CD4-positive, alpha-beta T cell treated with Interleukin-6 at 100 ng/mL for 8 hours (primary cell): ENCODE measurements at places on chromosomes 3 and 15.
A peak's percentile ranks its signal among the peaks of the same experiment; 100 is the strongest.

DNA sequence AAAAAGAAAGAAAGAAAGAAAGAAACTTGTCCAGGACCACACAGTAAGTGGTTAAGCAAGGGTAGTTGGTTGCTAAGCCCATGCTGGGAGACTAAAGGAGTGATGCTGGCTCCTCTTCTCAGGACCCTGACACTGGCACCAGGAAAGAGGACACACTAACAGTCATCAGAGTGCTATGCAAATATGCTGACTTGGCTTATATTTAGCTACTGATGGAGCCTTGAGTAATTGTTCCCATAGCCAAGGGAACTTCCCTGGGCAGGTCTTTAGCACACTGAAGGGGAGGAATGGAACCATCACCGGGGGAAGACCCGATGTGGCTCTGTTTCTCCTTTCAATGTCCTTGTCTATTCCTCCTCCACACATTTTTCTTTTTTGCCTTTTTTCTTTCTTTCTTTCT is 6.2 kb downstream of the TMEM40 start:
- no peak for DNase-seq

GRCh38 chr15:88428053-88428452 is 39.1 kb downstream of the MRPL46 start:
- no peak for DNase-seq

GRCh38 chr15:86903642-86904421 is 824.2 kb downstream of the AGBL1 start:
- DNase-seq: no peak

DNA sequence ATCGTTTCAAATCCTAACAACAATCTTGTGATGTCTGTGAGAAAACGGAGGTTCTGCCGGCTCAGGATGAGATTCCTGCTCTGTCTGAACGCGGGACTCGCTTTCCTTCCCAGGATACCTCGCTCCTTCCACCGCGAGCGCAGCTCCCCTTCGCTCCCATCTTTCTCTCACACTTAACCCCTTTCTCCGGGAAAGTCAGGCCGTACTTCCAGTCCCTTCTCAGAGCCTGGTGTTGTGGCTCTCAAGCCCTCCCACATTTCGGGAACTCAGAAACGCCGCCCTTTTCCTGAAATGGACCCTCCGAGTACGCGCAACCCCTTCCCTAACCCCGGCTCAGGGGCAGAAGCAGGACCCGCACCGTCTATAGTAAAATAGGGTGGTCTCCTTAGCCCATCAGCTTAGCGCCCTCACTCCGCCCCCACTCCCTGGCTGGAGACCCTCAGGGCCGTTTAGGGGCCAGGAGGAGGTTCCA is 378 bp upstream of the FEM1B start:
- DNase-seq: no peak

DNA sequence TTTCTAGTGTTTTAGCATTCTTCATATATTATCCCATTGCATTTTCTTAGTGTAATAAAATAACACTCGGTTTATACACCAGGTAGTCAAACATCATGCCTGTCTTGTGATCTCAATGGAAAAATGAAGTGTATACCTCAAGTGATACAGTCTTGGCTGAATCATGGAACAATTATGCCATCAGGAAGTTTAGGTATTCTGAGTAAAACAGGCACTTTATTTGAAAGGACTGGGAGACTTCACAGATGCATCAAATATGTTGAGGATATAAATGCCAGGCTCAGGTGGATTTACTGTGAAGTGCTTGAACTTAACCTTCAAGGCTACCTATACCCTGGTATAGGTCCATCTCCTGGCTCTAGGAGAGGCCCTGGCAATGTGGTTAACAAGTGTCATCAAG is 8.5 kb downstream of the TGFBR2 start:
- no peak for DNase-seq

- no peak for DNase-seq
Observed at GRCh38 chr3:41247055-41248004, 48.0 kb downstream of the CTNNB1 start.

GRCh38 chr3:50635066-50635465 is 18.1 kb downstream of the MAPKAPK3 start:
- DNase-seq: no peak

- DNase-seq: no peak
Observed at GRCh38 chr3:196365736-196366135, 27.5 kb upstream of the TM4SF19 start.

DNA sequence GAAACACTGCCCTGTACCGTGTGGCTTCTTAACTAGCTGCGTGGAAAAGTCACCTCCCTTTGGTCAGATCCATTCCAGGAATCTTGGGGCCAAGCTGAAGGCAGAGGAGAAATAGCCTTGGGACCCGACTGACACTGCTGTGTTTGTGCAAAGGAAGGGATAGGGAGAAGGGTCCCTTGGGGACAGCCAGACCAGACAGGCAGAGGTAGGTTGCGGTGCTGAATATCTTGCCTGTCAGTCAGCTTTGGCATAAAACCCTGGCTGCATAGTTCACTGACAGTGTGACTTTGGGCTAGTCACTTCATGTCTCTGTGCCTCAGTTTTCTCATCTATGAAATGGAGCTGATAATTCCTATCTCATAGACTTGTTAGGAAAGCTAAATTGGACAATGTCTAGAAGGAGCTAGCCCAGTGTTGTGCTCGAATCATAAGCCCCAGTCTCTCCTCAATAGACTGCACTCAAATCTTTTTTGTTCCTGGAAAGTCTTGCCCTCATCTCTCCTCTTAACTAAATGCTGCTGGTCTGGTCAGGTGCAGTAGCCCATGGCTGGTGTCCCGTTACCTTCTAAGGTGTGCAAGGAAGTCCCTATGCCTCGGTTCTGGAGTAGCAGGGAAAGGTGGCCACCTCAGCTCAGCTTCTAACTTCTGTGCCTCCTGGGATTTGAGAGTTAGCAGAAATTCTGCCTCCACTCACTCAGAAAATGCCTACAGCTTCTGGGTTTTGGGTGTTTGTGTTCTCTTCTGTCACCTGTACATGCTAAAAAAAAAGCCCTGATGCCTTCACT is 25.8 kb downstream of the FGD5 start:
- no peak for DNase-seq

- DNase-seq: no peak
Observed at GRCh38 chr3:113212150-113212843, 940 bp downstream of the BOC start.

- DNase-seq: no peak
Observed at GRCh38 chr15:75178938-75179745, 22.5 kb upstream of the C15orf39 start.

DNA sequence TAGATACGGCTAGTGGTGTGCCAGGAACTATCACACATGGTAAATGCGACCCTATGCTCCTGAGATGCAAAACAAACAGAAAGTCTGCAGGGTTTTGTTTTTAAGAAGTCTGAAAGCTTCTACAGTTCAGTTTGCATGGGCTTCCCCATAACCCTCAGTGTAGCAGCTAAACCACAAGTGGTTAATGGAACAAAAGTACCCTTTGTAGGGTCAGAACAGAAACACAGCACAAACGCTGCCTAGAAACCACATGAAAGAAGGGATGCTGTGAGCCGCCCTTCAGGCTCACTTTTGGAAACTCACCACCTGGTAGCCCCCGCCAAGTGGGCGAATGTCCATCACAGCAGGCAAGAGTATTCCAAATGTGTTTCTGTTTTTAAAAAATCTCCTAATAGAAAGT is 46.2 kb downstream of the CTDSPL start:
- DNase-seq: no peak

GRCh38 chr3:197446700-197447056 is 109.1 kb downstream of the BDH1 start:
- DNase-seq: no peak

- DNase-seq: no peak
Observed at GRCh38 chr3:168052515-168052914, 43.2 kb downstream of the GOLIM4 start.

DNA sequence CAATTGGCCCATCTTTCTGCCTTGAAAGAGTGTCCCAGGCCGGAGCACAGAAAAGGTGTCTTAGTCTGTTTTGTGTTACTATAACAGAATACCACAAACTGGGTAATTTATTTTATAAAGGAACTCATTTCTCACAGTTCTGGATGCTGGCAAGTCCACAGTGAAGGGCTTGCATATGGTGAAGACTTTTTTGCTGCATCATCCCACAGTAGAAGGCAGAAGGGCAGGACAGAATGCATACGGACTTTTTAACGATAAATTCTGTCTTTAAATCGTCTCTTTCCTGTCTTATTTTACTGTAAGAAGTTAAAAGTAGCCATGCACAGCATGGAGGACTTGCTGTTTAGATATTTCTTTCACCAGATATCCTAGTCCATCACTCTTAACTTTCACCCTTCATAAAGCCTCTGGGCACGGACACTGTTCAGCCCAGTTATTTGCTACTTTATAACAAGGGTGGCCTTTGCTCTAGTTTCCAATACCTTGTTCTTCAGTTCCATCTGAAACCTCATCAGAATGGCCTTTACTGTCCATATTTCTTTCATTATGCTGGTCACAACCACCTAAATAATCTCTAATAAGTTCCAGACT is 10.3 kb upstream of the EIF1B start:
- DNase-seq: no peak

DNA sequence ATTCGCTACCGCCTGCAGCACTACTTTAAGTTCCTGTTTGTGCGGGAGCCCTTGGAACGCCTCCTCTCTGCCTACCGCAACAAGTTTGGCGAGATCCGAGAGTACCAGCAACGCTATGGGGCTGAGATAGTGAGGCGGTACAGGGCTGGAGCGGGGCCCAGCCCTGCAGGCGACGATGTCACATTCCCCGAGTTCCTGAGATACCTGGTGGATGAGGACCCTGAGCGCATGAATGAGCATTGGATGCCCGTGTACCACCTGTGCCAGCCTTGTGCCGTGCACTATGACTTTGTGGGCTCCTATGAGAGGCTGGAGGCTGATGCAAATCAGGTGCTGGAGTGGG is 995 bp downstream of the CHST14 start:
- DNase-seq: no peak

GRCh38 chr3:150030841-150031240 is 60.1 kb upstream of the PFN2 start:
- no peak for DNase-seq

- no peak for DNase-seq
Observed at GRCh38 chr15:30905821-30906220, 2.1 kb downstream of the FAN1 start.

GRCh38 chr3:14537590-14538450 is 2.3 kb downstream of the GRIP2 start:
- no peak for DNase-seq

GRCh38 chr3:138219255-138219654 is 32.2 kb downstream of the ARMC8 start:
- no peak for DNase-seq

- DNase-seq: no peak
Observed at GRCh38 chr15:41494190-41494921, 682 bp downstream of the ITPKA start.

DNA sequence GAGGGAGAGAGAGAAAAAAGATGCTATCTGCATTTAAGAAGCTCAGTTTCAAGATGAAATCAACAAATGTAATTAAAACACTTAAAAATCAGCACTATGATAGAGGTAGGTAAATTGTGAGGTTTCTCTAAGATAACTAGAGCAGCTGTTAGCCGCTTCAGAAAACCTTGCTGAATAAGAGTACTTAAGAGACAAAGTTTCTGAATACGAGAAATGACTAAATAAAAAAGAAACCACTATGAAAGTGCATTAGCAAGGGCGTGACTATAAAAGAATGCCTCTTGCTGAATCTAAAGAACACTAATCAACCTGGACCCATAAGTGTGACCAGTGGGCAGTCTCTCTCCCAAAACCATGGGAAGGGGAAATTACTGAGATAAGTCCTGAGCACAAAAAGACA is 41.8 kb downstream of the IQCB1 start:
- DNase-seq: no peak

DNA sequence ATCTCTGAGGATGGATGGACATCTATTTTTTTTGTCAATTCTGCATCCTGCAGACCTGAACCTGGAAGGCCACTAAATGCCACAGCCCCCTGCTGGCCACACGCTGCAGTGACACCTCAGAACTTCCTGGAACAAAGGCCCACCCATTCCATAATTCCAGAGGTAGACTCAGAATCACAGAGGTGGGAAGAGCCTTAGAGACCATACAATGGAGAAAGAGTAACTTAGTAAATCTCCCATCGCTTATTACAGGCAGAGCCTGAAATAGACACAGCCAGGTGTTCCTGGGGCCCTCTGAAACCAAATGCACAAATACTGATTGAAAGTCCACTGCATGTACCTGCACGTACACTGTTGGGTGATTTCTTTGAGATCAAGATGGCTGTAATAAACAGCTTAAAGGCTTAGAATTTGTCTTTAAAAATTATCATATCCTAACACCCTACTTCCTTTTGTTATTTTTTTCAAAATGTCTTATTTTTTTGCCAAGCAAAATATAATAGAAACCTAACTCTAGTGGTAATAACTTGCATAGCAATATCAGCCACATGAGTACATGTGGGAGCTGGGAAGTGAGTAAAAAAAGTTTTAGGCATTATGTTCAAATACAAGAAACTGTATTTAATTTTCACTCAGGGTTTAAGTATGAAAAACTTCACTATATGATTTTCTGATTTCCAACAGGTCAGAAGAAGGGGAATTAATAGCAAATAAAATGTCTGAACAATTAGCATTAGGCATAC is 62.7 kb downstream of the EOMES start:
- DNase-seq: peak; percentile 35

DNA sequence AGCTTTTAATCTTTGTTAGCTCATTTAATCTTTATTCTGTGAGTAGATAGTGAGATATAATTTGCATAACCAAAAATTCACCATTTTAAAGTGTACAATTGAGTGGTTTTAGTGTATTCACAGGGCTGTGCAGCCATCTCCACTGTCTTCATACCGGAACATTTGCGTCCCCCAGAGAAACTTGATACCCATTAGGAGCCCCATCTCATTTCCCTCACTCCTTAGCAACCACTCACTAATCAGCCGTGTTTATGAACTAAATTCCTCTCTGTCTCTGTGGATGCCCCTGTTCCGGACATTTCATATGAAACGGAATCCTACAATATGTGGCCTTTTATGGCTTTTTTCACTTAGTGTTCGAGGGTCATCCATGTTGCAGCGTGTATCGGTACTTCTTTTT is 38.2 kb downstream of the PAK2 start:
- DNase-seq: no peak

GRCh38 chr3:12822725-12823373 is 18.5 kb downstream of the RPL32 start:
- no peak for DNase-seq

GRCh38 chr3:185760088-185760487 is 64.8 kb downstream of the IGF2BP2 start:
- DNase-seq: no peak

- no peak for DNase-seq
Observed at GRCh38 chr15:88231909-88232644, 24.5 kb downstream of the NTRK3 start.

- no peak for DNase-seq
Observed at GRCh38 chr15:72570059-72570458, 84.4 kb upstream of the GOLGA6B start.
